ENCODE measurements at places on chromosomes 11 and 22.

DNA sequence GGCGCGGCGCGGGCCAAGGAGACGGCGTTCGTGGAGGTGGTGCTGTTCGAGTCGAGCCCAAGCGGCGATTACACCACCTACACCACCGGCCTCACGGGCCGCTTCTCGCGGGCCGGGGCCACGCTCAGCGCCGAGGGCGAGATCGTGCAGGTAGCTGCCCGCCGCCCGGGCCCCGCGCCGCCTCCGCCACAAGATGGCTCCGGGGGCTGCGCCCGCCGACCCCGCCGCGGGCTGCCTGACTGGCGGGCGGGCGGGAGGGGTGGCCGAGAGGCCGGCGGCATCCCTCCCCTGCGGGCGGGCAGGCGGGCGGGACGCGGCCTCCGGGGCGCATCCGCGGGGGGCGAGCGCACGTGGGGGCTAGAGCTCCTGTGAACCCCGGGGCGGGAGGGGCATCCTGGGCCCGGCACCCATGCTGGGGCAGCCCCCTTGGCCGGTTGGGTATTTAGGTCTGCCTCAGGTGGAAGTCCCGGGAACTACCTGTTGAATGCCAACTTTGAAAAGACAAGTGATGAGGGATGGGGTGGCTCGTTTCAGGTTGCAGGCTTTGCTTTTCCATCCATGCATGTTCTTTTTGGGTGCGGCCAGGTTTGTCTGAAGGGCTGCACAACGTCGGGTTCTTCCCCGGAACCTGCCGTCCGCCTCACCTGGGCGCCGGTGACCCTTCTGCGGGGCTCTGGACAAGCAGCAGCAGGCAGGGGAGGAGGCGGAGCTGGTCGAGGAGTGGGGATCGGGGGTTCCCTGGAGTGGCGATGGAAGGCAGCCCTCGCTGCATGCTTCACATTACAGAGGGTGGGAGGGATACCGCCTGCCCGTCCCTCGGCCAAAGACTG lies 760 bp downstream of the ZNRF3 start:
- DNase-seq, result no peak

DNA sequence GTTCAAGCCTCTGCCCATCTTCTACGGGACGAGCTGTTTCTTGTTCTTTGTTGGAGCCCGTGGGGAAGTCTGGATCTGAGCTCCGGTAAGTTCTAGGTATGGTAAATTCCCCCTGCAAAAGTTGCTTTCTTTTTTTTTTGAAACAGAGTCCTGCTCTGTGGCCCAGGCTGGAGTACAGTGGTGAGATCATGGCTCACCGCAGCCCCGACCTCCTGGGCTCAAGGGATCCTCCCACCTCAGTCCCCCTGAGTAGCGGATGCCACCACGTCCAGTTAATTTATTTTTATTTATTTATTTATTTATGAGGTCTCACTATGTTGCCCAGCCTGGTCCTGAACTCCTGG lies 35.5 kb upstream of the MOB2 start:
- DNase-seq, result no peak

GRCh38 chr11:20723366-20723765 lies 54.0 kb downstream of the NELL1 start:
- DNase-seq, result no peak

DNA sequence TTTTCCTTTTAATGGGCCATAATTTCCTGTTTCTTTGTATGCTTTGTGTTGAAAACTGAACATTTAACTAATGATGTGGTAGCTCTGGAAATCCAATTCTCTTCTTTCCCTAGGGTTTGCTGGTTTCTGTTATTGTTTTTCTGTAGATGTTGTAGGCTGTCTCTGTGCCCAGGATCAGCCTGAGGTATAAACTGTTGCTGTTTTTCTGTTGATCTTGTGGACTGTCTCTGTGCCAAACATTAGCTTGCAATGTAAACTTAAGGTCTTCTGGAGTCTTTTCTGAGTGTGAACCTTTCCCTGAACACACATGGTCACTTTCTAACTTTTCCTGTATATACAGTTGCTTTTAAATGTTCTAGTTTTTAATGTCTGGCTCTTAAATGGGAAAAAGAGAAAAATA lies 5.9 kb upstream of the TSKU start:
- no peak for DNase-seq

- DNase-seq, result no peak
Observed at GRCh38 chr22:45600790-45601730, 70.6 kb upstream of the ATXN10 start.

- DNase-seq, result no peak
Observed at GRCh38 chr22:29625090-29625825, 21.8 kb downstream of the NF2 start.

GRCh38 chr22:48431014-48431413 lies 1396.7 kb downstream of the BRD1 start:
- no peak for DNase-seq

- no peak for DNase-seq
Observed at GRCh38 chr22:38132794-38133193, 22.3 kb upstream of the BAIAP2L2 start.

DNA sequence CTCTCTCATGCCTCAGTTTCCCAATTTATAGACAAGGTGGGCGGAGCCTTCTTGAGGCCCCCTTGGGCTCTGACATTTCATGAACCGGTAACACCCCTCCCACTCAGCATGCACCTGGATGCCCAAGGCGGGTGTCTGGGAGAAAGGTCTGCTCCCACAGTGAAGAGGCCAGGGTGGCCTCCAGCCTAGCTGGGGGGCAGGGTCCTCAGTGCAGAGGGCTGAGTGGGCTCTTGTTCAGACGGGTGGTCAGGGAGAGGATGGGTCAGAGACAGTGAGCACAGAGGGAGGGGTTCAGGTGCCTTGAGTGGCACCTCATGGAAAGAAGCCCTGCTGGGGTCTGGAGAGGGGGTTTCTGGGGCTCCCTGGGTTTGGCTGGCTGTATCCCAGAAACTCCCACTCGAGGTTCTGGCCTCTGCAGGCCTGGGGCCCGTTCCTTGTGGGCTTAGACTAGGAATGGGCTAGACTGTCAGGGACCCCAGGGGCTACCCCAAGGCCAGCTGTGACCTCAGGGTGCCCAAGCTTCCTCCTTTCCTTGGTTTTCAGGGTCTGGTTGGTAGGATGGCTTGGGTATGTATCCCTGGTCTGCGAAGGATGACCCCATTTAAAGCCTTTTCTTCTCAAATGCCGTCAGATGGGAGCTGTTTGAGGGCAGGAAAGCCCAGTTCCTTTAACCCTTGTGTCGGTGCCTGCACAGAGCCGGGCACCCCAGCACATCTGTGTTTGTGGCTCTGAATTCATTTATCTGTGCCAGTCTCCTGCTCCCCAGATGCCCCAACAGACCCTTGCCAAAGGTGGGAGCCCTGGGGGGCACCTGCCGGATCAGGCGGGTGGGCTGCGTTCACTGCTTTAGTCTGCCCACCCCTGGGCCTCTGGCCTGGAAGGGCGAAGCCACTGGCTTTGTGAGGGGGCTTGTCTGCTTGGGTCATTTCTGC lies 1.2 kb downstream of the SYNGR1 start:
- DNase-seq, result no peak

DNA sequence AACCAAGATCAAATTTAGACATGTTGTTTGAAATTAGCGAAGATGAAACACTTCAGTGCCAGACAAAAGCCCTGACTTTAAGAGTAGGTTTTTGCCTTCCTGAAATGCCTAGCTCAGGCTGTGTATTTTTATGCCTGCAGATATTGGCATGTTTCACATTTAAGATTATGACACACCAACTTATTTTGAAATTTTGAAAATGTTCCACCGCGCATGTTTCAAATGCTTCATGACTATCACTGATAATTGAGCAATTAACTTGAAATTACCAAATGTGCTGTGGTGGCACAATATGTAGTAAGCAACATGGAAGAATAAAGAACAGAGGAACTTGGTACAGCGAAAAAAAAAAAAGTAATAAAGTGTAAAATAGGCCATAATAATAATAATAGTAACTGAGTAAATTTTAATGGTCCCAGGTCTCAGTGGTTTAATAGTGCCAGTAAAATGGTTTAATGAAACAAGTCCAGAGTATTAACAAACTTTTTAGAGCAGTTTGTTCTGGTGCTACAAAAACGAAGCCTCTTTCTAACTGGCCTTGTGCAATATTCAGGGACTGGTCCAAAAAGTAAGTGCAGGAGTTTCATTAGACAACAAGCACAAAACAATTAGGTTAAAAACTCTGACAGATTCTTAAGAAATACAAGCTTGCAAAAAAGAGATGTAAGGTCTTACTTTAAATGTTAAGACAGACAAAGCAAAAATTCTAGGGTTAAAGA lies 112.5 kb upstream of the SOX6 start:
- DNase-seq, result no peak
